Skin of body (tissue), 3 donors: ENCODE measurements at places on chromosomes 3 and 15. TPM values are rescaled to one million over a fixed set of nuclear protein-coding genes. Genes with fewer than 3 reads are reported as not detected.

- no peak for DNase-seq
Measured at GRCh38 chr3:195744437-195744836, 23.7 kb downstream of the MUC20 start.

- DNase-seq: no peak
Measured at GRCh38 chr3:188160751-188161150, 6.8 kb downstream of the LPP start.

Gene LMCD1
- total RNA-seq: 44.1 TPM

DNA sequence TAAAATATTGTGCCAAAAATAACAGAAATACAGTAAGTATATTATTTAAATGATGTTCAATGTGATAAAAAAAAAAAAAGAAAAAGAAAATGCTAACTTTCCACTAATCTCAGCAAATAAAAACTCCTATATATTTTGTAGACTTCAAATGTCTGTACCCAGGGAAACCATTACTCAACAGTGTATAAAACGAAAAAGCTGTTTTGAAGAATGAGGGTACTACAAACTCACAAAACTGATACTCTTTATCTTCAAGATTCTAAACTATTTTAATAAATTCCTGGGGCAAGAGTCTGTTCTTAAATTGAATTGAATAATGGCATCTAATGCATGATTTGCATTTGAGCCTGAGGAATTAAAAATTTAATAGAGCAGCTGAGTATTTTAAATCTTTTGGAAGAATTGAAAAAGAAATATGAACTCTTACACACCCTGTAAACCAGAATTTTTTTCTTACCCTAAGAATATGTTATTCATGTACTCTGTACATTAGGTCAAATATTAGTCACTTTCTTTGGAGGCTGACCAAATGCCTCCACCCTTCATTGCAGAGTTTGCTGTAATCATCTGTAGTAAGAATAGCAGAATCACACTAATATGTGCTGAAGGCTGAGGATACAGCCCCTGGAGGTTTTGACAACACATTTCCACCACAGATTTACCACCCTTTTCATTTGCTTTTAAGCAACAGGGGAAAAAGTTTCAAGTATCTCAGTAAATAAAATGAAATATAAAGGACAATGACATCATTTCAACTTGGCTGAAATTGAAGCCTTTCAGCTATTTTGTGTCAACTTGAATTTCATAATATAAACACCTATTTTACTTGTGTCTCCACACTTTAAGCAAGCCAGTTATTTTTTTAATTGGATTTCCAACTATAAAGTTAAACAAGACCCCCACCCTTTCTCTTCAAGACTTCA is 79.7 kb downstream of the FBN1 start:
- DNase-seq: peak; percentile 93

DNA sequence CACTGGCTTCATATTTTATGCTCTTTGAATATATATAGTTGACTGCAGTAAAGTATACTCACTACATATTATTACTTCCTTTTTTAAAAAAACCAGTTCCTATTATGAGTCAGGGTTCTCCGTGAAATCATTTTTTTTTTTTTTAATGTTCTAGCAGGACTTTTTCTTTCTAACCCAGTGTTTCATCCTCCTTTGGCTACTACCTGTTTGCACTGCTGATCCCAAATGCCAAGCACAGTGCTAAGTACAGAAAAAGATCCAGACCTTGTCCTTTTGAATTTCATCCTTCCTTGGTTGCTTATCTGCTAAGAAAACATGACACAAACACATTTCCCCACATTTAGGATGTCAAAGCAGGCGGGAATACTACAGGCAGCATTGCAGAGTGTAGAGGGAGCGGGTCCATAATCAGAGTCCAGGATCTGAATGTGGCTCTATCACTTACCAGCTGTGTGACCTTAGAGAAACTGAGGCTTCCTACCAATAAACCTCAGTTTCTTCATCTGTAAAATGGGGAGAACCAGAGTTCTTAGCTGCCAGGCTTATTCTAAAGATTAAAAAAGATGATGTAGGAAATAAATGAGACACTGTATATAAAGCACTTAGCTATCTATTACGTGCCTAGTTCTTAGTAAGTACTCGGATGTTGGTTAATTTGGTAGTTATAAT is 37.2 kb upstream of the ANPEP start:
- no peak for DNase-seq

DNA sequence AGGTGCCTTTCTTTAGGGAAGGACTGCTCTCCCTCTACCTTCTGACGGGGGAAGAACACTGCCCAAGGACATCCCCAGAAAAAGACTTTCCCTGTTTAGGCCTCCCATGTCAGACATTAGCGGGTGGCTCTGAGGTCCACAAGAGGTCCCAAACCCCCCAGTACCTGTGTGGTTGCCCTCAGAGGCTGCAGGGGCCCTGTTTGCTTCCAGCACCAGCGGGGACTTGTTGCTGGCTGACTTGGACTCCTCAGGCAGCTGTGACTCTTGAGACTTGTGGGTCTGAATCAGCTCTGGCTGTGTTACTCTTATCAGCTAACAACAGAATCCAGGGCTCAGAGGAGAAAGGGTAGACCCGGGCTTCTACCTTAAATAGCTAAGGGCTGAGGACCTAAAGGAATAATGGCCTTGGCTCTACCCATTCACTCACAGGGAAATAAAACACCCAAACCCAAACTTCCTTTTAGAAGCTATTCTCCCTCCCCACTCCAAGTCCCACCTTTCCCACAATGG is 39.2 kb downstream of the SEMA3G start:
- DNase-seq: no peak

DNA sequence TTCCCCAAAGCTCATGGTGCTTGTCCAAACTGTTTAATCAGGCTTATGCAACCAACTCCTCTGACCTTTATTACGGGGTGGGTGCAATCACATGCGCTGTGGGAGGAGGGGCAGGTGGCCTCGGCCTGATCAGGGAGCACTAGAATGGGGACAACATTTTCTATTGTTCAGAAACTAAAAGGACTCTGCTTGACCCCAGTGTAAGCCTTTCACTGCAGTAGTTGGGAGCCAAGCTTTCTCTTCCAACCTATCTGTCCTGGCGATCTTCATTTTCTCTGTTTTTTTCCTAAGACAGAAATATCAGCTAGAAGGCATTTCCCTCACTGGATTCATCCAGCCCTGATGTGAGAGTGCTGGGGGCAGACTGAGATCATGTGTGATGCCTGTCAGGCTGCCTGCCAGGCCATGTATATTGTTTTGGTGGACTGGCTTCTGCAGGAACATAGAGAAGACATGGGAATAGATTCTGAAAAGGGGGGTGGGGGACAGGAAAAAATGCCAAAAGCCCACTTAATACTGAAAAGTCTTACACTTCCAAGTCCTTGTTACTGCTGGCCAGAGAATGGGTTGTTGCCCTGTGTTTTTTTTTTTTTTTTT is 627.0 kb upstream of the TBL1XR1 start:
- no peak for DNase-seq

Gene HES1
- total RNA-seq: 53.8 TPM

GRCh38 chr15:31197497-31198414 is 96.2 kb upstream of the TRPM1 start:
- DNase-seq: no peak

- no peak for DNase-seq
Measured at GRCh38 chr3:63383040-63383439, 104.9 kb downstream of the SYNPR start.

GRCh38 chr15:53034767-53035245 is 244.7 kb upstream of the ONECUT1 start:
- no peak for DNase-seq

- no peak for DNase-seq
Measured at GRCh38 chr15:59266028-59266427, 59.4 kb downstream of the LDHAL6B start.
